ENCODE measurements at places on chromosomes 6 and 20.

DNA sequence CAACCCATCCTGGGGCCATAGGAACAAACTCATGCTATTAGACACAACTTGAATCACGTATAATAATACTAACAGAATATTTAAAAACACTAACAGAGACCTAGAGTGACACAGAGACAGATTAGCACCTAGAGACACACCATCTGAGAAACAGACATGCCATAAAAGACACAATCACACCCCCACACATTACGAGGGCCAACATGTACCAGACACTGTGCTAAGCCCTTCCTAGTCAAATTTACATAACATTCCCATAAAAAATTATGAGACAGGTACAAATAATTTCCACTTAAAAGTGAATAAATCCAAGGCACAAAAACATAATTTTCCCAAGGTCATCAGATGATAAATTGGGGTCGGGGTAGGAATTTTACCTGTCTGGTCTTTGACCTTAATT, 141.1 kb upstream of the PRSS16 start:
- no peak for DNase-seq

DNA sequence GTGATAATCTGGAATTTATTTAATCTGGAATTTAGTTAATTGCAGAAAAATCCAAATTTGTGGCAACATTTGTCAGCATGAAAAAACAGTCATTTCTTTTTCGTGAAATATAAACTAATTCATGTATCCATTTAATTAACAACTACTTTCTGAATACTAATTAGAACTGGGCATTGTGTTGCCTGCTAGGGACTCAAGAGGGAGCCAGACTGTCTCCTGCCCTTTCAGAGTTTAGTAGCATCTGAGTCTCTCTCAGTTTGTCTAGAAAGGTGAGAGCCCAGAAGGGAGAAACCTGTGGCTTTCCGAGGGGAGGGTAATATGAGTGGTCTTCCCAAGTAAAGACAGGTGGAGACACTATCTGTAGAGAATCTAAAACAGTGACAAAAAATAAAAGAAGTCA, 210.9 kb upstream of the HDDC2 start:
- DNase-seq, result no peak

DNA sequence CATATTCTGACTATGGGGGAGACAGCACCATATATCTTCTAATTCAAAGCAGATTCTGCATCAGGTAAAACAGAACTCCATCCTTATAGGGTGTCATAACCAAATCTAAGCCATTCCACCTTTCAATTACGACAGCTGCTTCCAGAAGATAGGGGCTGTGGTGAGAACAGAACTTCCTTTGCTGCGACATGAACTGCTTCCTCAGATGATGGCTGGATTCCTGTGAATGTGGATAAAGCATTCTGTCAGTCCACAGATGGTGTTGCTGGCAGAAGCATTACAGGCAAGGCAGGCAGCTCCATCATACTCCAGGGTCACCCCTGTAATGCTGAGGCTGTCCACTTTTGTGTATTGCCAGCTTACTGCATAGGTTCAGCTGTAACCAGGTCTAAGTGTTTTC, 172.1 kb upstream of the PROKR2 start:
- no peak for DNase-seq

DNA sequence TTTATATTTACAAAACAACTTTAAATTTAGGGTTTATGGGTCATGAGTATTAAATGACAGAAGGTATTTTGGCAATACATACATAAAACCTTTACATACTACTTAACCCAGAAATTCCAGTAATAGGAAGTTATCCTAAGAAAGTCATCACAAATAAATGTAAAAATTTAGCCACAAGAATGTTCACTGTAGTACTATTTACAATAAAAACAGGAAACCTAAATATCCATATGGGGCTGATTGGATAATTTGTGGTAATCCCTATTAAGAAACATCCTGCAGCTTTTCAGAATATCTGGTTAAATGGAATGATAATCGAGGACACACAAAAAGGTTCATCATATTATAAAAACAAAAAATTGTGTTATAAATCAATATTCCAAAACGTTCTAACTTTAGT, 44.4 kb downstream of the TRAM2 start:
- DNase-seq, result no peak

- no peak for DNase-seq
These were observed 123.1 kb upstream of the CARMIL1 start for GRCh38 chr6:25156123-25156522.

DNA sequence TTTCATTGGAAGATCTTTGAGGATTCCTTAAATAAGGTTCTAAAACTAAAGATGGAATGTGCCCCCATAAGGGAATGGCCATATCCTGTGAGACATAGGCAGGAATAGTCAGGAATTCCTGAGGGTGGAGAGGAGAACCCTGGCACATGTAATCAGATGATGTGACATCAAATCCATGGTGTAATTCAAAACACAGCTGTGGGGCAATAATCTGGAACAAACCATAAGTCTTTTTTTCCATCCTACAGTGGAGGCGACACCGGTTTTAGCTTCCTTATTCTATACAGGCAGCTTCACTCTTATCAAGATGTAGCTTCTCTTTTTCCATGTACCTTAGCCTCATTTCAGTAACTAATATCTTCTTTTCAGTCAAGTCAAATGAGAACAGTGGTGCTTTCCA, 133.6 kb upstream of the CITED2 start:
- DNase-seq, result no peak

DNA sequence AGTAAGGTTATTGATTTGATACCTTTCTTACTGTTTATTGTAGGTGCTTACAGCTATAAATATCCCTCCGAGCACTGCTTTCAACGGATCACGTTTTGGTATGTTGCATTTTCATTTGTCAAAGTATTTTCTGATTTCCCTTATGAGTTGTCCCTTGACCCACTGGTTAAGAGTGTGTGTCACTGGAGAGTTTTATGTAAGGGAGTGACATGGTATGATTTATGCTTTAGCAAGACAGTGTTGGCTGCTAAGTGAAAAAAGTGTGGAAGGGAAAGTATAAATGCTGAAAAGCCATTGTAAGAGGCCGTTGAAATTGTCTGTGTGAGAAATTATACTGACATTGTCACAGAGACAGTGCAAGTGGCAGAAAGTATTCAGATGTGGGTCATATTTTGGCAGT, 72.0 kb downstream of the SYCP2 start:
- DNase-seq, result no peak

GRCh38 chr6:33716379-33716778, 4.9 kb upstream of the UQCC2 start:
- DNase-seq, result no peak

- DNase-seq, result no peak
These were observed 199.9 kb upstream of the SOX4 start for GRCh38 chr6:21393441-21394165.

DNA sequence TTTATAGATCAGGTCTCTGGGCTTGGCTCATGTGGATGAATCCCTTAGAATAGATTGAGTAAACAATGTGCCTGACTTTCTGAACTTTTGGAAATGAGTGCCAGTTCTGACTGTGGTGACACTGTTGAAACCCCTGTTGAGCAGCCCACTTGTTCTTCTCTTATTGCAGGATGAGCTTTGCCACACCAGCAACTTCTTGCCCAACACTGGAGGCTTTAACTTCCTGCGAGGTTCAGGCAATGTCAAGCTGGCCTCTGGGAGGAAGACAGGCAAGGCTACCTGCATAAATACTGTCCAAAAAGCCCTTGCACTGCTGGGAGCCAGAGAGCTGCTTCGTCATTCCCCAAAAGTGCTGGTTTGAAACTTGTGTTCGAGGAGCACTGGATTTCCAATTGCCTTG, 32.8 kb upstream of the SMIM8 start:
- DNase-seq, result no peak

- DNase-seq, result no peak
These were observed 57.3 kb downstream of the CDC5L start for GRCh38 chr6:44444853-44445252.

DNA sequence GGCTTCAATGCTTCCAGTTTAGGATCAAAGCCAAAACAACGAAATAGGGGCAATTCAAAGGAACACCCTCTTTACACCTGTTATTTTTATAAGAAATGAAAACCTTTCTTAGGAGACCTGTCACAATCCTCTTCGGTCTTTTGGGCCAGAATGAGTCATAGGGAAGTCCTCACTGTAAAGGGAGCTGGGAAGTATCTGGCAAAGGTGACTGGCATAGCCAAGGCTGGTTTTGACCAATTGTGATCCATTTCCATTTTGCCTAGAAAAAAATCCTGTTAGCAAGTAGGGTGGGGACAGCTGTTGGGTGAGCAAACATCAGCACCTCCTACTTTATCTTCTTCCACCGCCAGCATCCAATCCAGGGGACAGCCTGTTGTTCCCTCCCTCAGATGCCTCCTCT, 343.2 kb upstream of the SULF2 start:
- no peak for DNase-seq

GRCh38 chr20:25278636-25279361, 30.9 kb downstream of the PYGB start:
- DNase-seq, result no peak

GRCh38 chr20:5369629-5370028, 52.9 kb upstream of the PROKR2 start:
- no peak for DNase-seq

DNA sequence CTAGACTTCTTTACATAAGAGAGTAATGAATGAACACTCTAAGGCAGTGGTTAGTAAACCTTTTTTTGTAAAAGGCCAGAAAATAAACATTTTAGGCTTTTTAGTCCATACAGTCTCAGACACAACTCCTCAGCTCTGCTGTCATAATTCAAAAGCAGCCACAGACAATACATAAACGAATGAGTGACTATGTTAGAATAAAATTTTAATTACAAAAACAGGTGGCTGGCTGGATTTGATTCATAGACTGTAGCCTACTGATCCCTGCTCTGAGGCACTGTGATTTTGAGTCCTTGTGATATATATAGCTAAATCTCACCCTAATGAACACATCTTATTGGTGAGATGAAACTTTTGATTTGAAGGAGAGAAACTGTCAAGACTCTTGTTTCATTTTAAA, 155.1 kb downstream of the AIG1 start:
- no peak for DNase-seq

DNA sequence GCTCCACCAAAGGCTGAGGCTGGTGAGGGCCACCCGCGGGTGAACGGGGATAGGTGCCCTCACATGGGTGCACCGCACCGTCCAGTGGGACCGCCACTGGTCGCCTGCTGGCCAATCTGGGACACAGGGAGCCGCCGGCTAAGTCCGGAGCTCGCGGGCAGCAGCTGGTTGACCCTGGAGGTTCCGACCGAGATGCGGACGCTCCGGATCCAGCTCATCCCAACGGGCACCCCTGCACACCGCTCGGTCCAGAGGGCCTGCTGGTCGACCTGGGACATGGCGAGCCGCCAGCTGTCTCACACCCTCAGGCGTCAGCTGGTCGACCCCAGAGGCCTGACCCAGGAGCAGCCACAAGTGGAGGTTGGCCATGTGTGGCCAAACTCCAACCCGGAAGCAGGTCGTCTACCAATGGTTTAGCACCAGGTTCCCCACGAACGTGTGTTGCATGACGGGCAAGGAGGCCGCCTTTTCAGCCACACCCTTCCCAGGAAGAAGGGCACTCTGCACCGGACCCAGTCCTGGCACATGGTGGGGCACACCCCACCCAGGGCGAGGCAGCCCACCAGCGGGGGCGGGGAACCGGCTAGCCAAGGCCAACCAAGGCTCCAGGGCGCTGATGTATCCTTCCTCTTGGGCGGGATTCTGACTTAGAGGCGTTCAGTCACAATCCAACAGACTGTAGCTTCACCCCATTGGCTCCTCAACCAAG, 746.0 kb upstream of the DEFB115 start:
- DNase-seq, result no peak
